Parietal lobe (tissue), 2 donors: ENCODE measurements at places on chromosomes 2 and 18. TPM values are rescaled to one million over a fixed set of nuclear protein-coding genes. Genes with fewer than 3 reads are reported as not detected.

The AP1S3 gene
- total RNA-seq: 8.5 TPM

The CHN1 gene
- total RNA-seq: 49.1 TPM

The ANKRD30B gene
- 2.2 TPM for total RNA-seq

The KCNK3 gene
- total RNA-seq: 5.0 TPM

The KANSL1L gene
- total RNA-seq: 96.4 TPM

The NEUROD1 gene
- 4.7 TPM for total RNA-seq

The TPRKB gene
- total RNA-seq: 32.9 TPM

The FBXO15 gene
- 5.9 TPM for total RNA-seq

The WNT10A gene
- not detected for total RNA-seq

The AMER3 gene
- total RNA-seq: 45.4 TPM

The SFTPB gene
- total RNA-seq: not detected

The PTH2R gene
- total RNA-seq: 2.8 TPM

The UNC80 gene
- 40.1 TPM for total RNA-seq

The FNDC4 gene
- 43.2 TPM for total RNA-seq
